Upper lobe of right lung (tissue), 1 donor: ENCODE measurements at places on chromosomes 3 and 15. TPM values are rescaled to one million over a fixed set of nuclear protein-coding genes. Genes with fewer than 3 reads are reported as not detected.

The TGM4 gene
- total RNA-seq, result not detected

The ISLR gene
- 40.6 TPM for total RNA-seq

The DOCK3 gene
- 2.7 TPM for total RNA-seq

The C3orf22 gene
- total RNA-seq, result not detected

The TEX9 gene
- 7.0 TPM for total RNA-seq

The P2RY12 gene
- 3.1 TPM for total RNA-seq

The LYZL4 gene
- not detected for total RNA-seq

The SPSB4 gene
- 1.2 TPM for total RNA-seq

The MNS1 gene
- 0.58 TPM for total RNA-seq

The KBTBD13 gene
- not detected for total RNA-seq

The ACTRT3 gene
- 1.2 TPM for total RNA-seq

The EPHA6 gene
- not detected for total RNA-seq

The CHRM5 gene
- total RNA-seq, result not detected

The EFCAB12 gene
- 0.55 TPM for total RNA-seq

The TGFBR2 gene
- total RNA-seq, result 329 TPM

The CDHR4 gene
- total RNA-seq, result not detected

The POPDC2 gene
- total RNA-seq, result 2.7 TPM

The ADAMTS17 gene
- 6.2 TPM for total RNA-seq

The ERICH6 gene
- total RNA-seq, result not detected

The IGSF10 gene
- total RNA-seq, result 32.4 TPM
